ENCODE measurements at places on chromosomes 12 and 14.

DNA sequence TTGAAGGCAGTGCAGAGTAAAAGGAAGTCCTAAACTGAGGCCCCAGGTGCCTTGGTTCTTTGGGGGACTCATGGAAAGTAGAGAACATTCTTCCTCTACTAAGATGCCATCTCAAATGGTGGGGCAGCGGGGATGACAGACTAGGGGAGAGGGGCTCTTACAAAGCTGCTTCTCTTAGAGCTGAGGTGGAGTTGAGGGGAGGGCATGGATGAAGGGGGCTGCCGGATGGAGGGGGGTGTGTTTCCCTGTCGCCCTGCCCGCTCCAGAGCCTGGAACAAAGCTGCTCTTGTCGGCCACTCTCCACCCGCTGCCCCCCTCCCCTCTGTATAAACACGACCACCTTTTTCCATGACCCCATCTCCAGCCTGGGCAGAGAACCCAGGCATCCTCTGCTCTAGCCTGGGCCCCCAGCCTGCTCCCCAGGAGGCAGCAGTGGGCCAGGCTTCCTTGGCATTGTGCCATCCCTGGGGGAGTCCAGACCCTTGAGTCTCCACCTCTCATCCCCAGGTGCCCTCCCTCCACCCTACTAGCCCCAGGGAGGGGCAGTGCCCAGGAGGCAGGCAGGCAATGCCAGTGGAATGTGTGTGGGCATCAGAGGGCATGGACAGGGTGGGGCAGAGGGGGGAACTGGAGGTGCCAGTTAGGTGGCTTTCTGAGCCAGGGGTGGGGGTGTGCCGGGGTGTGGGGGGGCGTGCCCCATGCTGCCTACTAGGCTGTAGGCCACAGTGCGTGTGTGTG lies 1.7 kb downstream of the RARG start:
- H3K36me3 ChIP-seq: no peaks in the 10 kb centered on the region
- DNase-seq: no peak
- H3K4me3 ChIP-seq: no peak overlapping the region

DNA sequence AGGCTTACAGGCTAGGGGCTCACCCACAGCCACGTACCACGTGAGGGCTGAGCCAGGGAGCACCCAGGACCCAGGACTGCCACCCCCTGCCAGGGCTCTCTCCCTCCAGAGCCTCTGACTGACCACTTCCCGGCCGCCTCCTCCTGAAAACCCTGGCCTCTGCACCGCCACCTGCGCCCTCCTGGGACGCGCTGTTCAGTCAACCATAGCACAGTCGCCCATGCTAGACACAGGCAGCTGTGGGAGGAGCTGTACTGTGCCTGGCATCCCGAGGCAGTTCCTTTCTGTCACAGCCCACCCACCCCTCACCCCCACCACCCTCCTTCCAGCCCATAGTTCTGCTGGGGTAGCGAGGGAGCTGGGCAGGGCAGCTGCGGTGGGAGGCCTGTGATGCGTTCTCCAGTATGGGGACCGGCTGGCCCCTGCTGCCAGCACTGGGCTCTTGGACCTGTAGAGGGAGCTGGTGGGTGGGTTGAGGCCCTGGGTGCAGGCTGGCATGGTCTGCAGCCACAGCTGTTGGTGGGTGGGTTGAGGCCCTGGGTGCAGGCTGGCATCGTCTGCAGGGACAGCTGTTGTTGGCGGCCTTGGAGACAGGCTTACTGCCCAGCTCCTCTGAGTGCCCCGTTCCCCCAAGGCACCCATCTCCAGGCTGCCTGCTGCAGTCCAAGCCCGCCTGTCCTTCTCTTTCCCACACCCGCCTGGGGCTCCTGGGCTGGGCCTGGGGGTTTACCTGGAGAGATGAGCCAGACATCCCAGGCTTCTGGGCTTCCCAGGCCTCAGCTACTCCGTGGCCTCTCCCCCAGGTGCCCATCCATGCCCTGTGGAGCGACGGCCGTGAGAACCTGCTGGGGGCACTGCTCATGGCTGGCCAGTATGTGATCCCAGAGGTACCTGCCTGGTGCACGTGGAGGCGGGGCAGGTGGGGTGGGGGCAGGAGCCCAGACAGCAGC lies 11.5 kb downstream of the ASPG start:
- no peak overlapping the region for H3K27ac ChIP-seq
- H3K27me3 ChIP-seq: no peaks in the 10 kb centered on the region
- DNase-seq: no peak
- H3K4me3 ChIP-seq: no peak overlapping the region
- no peaks in the 10 kb centered on the region for H3K36me3 ChIP-seq
- no peaks in the 10 kb centered on the region for H3K4me1 ChIP-seq

DNA sequence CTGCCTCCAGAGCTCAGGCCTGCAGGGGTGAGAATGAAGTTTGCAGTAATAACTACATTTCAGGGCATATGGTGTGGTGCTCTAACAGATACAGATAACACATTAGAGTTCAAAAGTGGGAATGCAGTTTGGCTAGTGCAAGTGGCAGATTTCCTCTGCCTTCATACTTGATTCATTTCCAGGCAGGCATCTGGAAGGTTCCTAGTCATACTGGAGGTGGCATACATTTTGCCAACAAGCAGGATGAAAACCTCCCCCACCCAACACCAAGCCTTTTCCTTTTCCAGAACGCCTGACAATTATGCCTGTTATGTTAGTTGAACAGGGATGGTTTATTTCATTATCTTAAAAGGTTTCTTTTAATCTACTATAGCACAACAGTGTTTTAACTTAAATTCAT lies 24.3 kb downstream of the VTI1B start:
- H3K4me3 ChIP-seq: no peak overlapping the region
- no peak for DNase-seq
- no peaks in the 10 kb centered on the region for H3K4me1 ChIP-seq
- H3K36me3 ChIP-seq: peaks cover 38% of the 10 kb centered on the region

DNA sequence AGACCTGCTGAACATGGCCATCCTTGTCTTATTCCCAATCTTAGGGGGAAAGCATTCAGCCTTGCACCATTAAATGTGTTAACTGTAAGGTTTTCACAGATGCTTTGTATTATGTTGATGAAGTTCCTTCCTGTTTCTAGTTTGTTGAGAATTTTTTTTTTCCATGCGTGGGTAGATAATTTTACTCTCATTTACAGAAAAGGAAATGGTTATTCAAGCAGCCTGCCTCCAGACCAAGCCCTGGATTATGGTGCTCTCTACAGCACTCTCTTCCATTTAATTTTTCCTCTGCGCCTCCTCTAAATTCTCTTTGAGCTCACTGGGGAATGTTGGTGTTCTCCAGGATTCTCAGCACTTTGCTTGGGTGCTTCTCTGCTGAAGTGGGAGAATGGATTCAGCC lies 179.3 kb upstream of the PZP start:
- no peak overlapping the region for H3K27ac ChIP-seq
- no peaks in the 10 kb centered on the region for H3K36me3 ChIP-seq
- H3K4me1 ChIP-seq: no peaks in the 10 kb centered on the region
- H3K4me3 ChIP-seq: no peak overlapping the region
- peaks cover 5% of the 10 kb centered on the region for H3K27me3 ChIP-seq

GRCh38 chr12:14846042-14846587 lies 2.8 kb upstream of the ART4 start:
- H3K4me1 ChIP-seq: peaks cover 65% of the 10 kb centered on the region
- H3K27me3 ChIP-seq: no peaks in the 10 kb centered on the region
- no peak overlapping the region for H3K4me3 ChIP-seq

GRCh38 chr12:124719231-124719630 lies 144.4 kb downstream of the SCARB1 start:
- no peak for DNase-seq
- H3K4me3 ChIP-seq: no peak overlapping the region
- H3K27me3 ChIP-seq: no peaks in the 10 kb centered on the region
- no peak overlapping the region for H3K27ac ChIP-seq

DNA sequence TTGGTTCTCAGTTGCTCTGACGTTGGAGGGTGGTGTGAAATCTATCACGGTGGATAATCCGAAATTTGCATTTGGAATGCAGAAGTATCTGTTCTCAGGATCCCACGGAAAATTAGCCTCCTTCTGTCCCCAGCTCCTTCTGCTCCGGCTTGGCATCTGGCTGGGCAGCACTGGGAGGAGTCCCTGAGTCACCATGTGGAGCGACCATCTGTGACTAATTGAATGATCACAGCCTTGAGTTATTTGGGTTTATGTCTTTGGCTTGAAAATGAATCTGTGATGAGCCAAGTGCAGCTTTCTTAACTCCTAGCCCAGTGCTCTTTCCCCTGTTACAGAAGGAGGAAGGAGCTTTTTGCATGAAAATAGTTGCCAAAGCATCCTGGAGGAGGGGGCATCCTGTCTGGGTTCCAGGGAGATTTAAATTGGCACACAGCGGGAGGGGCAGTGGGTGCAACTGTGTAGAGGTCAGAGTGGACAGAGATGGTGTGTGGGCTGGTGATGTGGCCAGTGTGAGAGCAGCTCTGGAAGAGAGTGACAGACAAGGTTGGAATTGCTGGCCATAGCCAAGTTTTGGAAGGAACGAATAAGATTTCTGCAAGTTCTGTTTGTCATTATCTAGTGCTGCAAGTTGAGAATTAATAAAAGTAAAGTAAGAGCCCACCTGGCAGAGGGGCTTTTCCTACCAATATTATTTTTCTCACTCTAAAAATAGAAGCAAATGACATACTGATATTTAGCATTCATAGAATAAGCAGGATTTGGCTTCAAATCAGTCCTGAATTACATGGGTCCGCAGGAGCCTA lies 74.4 kb downstream of the SLC24A4 start:
- no peak for DNase-seq
- no peaks in the 10 kb centered on the region for H3K27me3 ChIP-seq
- no peak overlapping the region for H3K27ac ChIP-seq
- H3K4me1 ChIP-seq: no peaks in the 10 kb centered on the region
- no peaks in the 10 kb centered on the region for H3K36me3 ChIP-seq
- H3K4me3 ChIP-seq: no peak overlapping the region

- H3K36me3 ChIP-seq: no peaks in the 10 kb centered on the region
- no peak for DNase-seq
- H3K4me1 ChIP-seq: no peaks in the 10 kb centered on the region
- no peak overlapping the region for H3K4me3 ChIP-seq
- peaks cover 22% of the 10 kb centered on the region for H3K27me3 ChIP-seq
- H3K27ac ChIP-seq: no peak overlapping the region
Measured at GRCh38 chr14:91834571-91834970, 32.8 kb downstream of the TC2N start.

GRCh38 chr14:22039938-22040780 lies 366.5 kb upstream of the OR4E1 start:
- DNase-seq: peak; percentile 32
- no peak overlapping the region for H3K27ac ChIP-seq

DNA sequence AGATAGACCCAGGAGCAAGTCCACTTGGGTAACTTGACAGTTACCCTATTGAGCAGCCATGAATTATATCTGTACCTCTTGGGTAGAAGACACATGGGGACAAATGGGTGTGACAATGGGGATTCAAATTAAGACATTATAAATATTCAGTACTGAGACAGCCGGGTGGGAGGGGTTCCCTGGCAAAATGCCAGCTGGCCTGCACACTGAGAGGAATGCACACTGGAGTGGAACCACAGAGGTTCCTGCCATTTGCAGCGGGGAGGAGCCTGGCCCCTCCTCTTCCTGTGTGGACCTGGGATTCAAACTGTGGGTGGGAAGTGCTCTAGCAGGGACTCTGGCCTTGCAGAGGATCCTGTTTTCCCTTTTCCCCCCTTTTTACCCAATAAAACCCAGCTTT lies 118.7 kb upstream of the CDKN3 start:
- H3K36me3 ChIP-seq: no peaks in the 10 kb centered on the region
- H3K4me3 ChIP-seq: no peak overlapping the region

GRCh38 chr12:82207556-82207955 lies 150.6 kb downstream of the CCDC59 start:
- no peaks in the 10 kb centered on the region for H3K36me3 ChIP-seq
- no peaks in the 10 kb centered on the region for H3K4me1 ChIP-seq

- H3K4me1 ChIP-seq: no peaks in the 10 kb centered on the region
- H3K4me3 ChIP-seq: no peak overlapping the region
- no peaks in the 10 kb centered on the region for H3K27me3 ChIP-seq
- H3K36me3 ChIP-seq: no peaks in the 10 kb centered on the region
- no peak for DNase-seq
Measured at GRCh38 chr14:82431031-82431430, 897.4 kb upstream of the SEL1L start.

DNA sequence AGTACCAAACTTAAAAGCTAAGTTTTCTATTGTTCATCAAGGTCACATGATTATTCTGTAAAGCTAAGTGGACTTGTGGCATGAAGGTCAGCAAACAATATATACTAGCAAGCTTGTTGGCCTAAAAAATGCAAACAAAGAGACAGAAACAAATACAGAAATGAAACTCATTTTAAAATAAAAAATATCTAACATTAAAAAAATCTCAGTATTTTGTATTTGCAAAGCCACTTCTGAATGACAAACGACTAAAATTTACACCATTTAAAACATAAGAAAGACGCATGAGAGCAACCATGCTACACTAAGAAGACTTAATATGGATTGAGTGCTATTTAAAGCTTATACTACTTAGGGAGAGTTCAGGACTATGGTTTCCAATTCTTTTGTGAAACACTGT lies 72.8 kb upstream of the BBS10 start:
- H3K36me3 ChIP-seq: no peaks in the 10 kb centered on the region
- no peaks in the 10 kb centered on the region for H3K27me3 ChIP-seq
- H3K4me1 ChIP-seq: no peaks in the 10 kb centered on the region
- H3K27ac ChIP-seq: no peak overlapping the region
- DNase-seq: no peak
- no peak overlapping the region for H3K4me3 ChIP-seq

- no peak for DNase-seq
- H3K4me1 ChIP-seq: peaks cover 77% of the 10 kb centered on the region
- no peaks in the 10 kb centered on the region for H3K36me3 ChIP-seq
Measured at GRCh38 chr14:54625112-54625511, 58.2 kb downstream of the SAMD4A start.

- peak; percentile 78 for DNase-seq
- H3K27me3 ChIP-seq: no peaks in the 10 kb centered on the region
- peaks cover 5% of the 10 kb centered on the region for H3K4me1 ChIP-seq
Measured at GRCh38 chr14:99564256-99564925, 39.6 kb downstream of the CCDC85C start.

DNA sequence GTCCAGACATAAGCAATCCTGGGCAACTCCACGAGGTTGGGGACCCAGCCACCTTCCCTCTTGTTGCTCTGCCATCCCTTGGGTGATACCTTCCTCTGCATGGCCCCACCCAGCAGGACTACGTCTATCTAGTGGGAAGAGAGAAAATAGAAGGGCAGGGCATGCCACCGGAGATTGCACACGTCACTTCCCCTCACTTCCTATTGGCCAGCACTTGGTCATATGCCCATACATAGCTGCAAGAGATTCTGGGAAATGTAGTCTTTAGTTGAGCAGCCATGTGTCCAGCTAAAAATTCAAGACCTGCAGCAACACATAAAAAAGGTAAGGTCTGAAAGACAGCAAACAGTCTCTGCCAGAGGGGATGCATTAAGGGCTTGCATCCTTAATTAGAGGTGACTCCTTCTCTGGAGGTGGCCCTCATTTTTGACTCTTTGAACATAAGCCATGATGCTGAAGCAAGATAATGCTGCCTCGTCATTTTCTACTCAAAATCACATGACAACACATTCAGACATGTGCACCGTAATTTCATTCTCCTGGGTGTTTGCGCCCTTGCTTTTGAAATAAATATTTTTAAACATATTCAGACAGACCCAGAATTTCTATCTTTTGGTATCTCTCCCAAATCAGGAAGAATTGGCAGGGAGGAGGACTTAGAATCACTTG lies 91.8 kb upstream of the PWP1 start:
- DNase-seq: no peak
- H3K4me3 ChIP-seq: no peak overlapping the region
- no peaks in the 10 kb centered on the region for H3K36me3 ChIP-seq
- H3K27me3 ChIP-seq: no peaks in the 10 kb centered on the region

- no peak for DNase-seq
- H3K27ac ChIP-seq: no peak overlapping the region
- H3K27me3 ChIP-seq: no peaks in the 10 kb centered on the region
- H3K4me3 ChIP-seq: no peak overlapping the region
- H3K36me3 ChIP-seq: no peaks in the 10 kb centered on the region
Measured at GRCh38 chr14:102827716-102828115, 50.5 kb downstream of the TRAF3 start.

Measured in endothelial cell of umbilical vein (primary cell).